ENCODE measurements at places on chromosomes 4 and X.

DNA sequence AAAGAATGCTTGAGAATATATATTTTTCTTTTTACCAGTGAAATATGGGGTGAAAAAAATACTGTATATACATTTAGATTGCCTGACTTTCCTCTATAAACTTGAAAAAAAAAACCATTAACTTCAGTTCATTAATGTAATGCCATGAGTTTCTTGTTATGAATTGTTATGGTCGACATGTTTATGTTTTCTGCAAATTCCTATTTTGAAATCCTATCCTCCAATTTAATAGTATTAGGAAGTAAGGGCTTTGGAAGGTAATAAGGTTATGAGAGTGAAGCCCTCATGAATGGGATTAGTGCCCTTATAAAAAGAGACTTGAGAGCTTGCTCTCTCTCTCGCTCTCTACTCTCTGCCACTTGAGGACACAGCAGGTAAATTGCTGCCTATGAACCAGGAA lies 211.4 kb downstream of the LDB2 start:
- DNase-seq, result no peak

- no peak for DNase-seq
These were observed 131.3 kb downstream of the RTL3 start for GRCh38 chrX:78527818-78528217.

DNA sequence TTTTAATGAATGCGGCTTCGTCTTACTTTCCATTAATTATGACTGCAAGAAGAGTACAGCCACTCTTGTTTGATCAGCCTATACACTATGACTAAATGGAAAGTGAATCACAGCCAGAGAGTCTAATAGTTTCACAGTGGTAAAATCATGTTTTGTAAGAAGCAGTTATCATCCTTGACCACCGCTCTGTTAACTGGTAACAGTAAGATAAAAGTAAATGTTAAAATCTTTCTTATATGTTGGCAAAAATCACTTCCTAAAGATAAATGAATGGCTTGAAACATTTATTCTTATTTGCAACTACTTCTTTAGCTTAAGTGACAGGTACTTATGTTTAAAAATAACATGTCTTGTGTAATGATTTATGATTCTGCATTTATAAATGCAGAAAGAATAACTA lies 13.2 kb downstream of the GALNT7 start:
- peak; percentile 71 for DNase-seq

DNA sequence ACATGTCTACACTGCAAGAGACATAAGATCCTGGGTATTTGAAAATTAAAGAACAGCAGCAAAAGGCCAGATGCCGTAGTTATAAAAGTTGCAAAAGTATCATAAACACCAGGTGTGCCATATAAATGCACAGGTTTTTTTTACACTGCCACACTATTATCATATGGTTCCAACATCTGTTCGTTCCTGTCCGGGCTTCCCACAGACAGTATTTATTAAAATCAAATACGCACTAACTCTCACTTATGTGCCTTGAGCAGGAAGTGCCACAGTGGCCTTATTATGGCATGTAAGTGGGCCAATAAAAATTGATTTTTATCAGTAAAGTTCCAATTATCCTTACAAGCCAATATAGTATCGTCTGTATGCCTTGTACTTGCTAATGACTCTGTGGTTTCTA lies 873.2 kb downstream of the RPA4 start:
- no peak for DNase-seq

- DNase-seq, result no peak
These were observed 135.7 kb upstream of the SCML1 start for GRCh38 chrX:17601441-17602200.

GRCh38 chrX:78437621-78438020 lies 110.2 kb upstream of the CYSLTR1 start:
- no peak for DNase-seq

DNA sequence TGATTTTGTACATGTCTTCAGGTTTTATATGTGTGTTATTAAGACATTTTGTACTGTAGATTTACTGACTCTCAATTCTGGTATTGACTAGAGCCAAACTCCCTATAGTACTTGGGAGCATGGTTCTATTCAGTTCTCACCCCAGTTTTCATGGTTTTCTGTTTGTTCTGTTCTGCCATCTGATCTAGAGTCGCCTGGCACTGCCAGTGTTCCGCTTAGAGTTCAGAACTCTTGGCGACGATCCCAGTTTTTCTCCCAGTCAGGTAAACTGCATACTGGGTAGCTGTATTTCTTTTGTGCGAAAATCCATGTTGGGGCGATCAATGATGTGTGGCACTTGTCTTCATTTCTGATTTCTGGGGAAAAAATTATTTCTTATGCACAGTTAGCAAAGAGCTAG lies 78.0 kb downstream of the PHOX2B start:
- DNase-seq, result no peak

DNA sequence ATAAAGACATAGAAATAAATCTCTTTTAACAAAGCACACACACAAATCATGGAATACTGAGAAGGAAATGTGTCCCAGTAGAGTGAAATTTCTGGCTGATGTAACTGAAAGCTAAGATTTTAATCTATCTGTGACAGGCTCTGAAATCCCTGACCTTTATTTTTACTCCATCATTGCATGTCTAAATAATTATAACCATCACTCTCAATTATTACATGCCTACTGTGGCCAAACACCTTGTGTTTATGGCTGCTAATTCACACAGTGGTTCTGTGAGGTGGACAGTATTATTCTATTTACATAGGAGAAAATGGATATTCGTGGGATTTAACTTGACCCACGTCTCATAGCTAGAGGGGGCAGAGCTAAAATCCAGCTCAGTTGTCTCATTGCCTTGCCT lies 438.1 kb downstream of the TLL1 start:
- no peak for DNase-seq

- DNase-seq, result no peak
These were observed 105.8 kb downstream of the FAT4 start for GRCh38 chr4:125420526-125420925.

DNA sequence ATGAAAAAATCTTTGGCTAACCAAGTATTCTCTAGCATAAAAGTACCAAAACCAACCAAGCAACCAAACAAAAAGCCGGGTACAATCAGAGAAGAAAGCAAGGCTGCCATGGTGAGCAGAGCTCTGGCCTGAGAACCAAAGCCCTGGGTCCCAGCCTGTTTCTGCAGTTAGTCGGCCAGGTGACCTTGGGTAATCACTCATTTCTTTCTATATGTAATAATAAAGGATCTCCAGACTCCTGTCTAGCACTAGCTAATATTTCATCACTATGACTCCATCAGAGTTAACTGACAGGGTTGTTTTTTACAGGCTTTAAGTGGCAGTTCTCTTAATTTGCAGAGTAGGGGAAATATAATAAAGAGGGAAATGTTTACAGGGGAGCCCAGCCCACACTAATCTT lies 34.0 kb upstream of the RASGEF1B start:
- DNase-seq, result no peak

DNA sequence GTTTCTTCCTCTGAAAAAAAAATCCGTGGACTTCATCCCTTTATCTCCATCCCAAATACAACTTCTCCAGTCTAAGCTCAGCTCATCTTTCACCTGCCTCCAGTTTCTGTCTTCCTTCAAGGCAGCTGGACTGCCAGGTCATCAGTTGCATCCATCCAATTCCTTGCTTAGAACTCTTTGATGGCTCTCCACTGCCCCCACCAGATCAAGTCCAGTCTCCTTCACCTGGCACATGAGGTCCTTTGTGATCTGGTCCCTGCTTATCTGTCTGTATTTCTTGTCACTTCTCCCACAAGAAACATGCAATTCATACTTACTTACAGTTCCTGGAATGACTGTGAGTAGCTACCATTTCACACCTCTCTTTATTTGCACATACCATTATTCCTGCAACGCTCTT lies 33.8 kb downstream of the OTUD6A start:
- peak; percentile 16 for DNase-seq

GRCh38 chrX:131752493-131753198 lies 208.8 kb downstream of the OR13H1 start:
- DNase-seq, result no peak

DNA sequence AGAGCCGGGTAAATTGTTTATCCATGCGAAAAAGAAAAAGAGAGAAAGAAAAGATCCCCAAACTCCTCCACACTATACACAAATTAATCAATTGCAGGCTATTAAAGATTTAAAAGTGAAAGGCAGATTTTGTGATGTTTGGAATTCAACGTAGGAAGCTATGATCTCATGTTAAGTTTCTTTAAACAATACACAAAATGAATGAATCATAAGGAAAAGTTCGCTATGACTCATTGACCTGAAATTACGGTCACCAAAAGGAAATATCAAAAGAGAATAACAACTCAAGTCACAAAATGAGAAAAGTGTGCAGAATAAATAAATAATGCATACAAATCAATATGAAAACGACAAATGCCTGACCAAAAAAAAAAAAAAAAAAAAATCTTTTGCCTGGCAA lies 28.6 kb downstream of the CLNK start:
- DNase-seq, result peak; percentile 67

GRCh38 chrX:19593690-19594089 lies 78.4 kb upstream of the MAP3K15 start:
- DNase-seq, result peak; percentile 52

DNA sequence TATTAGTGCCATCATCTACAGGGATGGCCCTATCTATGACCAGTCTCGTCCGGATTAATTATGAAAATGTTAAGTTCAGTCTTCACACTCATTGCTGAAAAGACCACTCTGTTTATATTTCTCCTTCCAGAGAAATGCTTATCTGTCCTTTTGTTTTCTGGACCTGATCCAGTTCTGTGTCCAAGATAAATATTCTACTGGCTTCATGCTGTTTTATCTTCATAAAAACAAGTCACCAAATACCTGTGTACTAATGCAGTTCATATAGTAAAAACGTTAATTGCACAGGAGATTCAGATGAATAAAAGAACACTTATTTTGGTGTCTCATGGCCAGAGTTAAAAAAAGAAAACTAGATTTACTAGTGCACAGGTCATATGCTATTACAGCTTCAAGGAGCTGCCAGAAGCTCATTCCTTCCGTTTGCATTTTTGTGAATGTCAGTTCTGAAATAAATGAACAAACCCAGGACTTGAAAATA lies 17.3 kb downstream of the FNIP2 start:
- no peak for DNase-seq

DNA sequence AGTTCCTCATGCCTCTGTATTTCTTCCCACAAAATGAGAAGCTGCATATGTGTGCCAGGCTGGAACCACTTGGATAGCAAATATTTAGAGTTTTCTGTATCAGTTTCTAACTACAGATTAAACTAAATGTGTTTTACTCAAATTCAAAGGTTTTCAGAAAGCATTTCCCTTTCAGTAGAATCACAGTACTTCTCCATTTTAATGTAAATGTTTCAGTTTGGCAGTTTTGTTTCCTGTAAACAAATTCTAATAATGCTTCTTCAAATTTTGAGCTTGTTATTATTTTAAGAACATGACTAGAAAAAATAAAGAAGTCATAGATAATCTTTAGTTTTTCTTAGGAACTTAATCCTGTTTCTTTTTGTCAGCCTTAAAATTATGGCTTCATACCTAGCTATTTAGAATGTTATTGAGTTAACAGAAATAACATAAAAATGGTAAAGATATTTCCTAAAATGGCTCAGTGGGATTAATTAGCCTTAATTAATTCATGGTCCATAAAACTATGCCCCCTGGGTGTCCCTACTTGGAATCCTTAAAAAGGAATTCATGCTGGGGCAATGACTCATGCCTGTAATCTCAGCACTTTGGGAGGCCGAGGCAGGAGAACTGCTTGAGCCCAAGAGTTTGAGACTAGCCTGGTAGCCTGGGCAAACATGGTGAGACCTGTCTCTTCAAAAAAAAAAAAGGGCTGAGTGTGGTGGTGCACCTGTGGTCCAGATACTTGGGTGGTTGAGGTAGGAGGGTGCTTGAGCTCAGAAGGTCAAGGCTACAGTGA lies 83.8 kb upstream of the GPR34 start:
- DNase-seq, result peak; percentile 13

GRCh38 chr4:83618431-83618830 lies 82.5 kb downstream of the GPAT3 start:
- DNase-seq, result peak; percentile 86

GRCh38 chrX:125998432-125998831 lies 167.7 kb downstream of the DCAF12L2 start:
- DNase-seq, result peak; percentile 12

DNA sequence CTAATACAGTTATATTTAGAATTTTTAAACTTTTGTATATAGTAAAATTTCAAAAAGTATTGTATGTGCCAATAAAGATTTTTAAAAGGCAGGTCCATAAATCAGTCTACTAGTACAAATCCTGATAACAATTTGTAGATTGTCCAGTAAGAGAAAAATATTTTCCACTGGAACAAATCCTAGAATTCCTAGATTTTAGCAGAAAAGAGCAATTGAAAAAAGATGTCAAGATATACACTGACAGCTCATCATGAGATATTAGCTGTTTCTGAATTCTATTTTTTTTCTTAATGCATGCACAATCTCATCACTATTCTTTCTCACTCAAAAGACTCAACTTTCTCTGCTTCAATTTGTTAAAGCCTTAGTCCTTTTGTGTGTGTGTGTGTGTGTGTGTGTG lies 289.2 kb upstream of the MAD2L1 start:
- DNase-seq, result peak; percentile 2

GRCh38 chr4:122383341-122383740 lies 4.5 kb downstream of the ADAD1 start:
- DNase-seq, result no peak

- DNase-seq, result peak; percentile 63
These were observed 34.0 kb upstream of the GYPA start for GRCh38 chr4:144174401-144175067.

DNA sequence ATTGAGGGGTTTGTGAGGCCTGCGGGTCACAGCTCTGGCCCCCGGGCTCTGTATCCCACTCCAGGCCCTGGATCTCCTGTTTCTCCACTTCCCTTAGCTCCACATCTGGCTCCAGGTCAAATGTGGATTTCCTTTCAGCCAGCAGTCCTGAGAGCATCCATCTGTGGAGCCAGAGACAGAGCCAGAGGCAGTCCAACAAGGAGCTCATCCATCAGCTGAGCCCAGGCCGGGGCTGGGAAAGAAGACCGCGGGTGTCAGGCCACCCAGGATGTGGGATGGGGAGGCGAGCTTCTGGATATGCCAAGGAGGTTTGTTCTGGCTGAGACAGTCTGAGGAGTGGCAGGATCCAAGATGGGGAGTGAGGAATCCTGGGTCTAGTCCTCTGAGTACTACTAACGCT lies 91.7 kb downstream of the EFNB1 start:
- no peak for DNase-seq

DNA sequence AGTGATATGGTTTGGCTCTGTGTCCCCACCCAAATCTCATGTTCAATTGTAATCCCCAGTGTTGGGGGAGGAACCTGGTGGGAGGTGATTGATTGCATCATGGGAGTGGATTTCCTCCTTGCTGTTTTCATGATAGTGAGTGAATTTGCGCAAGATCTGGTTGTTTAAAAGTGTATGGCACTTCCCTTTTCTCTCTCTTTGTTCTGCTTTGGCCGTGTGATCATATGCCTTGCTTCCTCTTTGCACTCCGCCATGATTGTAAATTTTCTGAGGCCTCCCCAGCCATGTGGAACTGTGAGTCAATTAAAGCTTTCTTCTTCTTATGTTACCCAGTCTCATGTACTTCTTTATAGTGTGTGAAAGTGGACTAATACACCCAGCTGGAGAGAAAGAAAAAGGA lies 113.0 kb upstream of the AADAT start:
- DNase-seq, result no peak
